NT2/D1 (cell line): ENCODE measurements at places on chromosomes 2 and 18.
A peak's percentile ranks its signal among the peaks of the same experiment; 100 is the strongest.

- no peak for DNase-seq
These were observed 105.1 kb downstream of the SLC8A1 start for GRCh38 chr2:40346535-40347354.

- no peak for DNase-seq
These were observed 254.2 kb downstream of the AGPS start for GRCh38 chr2:177646791-177647190.

DNA sequence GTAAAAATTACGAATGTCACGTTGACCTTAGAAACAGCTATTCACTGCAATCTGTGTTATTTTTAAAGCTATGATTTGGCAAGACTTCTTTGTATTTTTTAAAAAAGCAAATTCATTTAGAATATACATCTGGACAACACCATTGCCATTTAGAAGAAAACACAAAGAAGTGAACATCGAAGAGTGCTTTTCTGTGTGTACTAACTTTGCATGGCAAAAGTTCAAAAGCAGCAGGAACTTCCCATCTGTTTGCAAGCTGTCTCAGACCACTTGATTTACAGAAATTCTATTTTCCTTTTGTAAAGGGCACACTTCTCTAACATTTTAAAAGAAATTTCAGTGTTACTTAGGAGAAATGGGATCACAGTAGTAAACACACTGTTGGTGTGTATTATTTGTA is 145.9 kb downstream of the CALCRL start:
- no peak for DNase-seq

- no peak for DNase-seq
These were observed 291.6 kb downstream of the CMPK2 start for GRCh38 chr2:6574121-6574520.

GRCh38 chr18:68937029-68937599 is 139.2 kb downstream of the CCDC102B start:
- DNase-seq: no peak

GRCh38 chr2:145919477-145919876 is 1399.6 kb upstream of the ZEB2 start:
- DNase-seq: no peak

DNA sequence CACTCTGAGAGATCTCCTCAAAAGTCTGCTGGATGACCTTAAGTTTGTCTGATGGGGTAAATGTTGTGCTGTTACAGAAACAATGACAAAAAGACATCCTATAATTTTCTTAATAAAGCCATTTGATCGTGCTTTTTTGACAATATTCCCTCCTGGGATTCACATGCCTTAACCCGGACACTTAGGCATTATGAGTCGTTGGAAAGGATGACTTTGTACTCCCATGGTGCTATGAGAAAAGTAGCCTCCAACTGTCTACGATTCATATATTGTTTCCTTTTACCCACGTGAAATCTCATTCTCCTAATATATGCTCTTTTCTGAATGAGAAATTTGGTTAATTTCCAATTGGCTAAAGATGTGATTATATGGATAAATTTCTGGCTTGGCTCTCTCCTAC is 6.1 kb upstream of the MPP4 start:
- no peak for DNase-seq

DNA sequence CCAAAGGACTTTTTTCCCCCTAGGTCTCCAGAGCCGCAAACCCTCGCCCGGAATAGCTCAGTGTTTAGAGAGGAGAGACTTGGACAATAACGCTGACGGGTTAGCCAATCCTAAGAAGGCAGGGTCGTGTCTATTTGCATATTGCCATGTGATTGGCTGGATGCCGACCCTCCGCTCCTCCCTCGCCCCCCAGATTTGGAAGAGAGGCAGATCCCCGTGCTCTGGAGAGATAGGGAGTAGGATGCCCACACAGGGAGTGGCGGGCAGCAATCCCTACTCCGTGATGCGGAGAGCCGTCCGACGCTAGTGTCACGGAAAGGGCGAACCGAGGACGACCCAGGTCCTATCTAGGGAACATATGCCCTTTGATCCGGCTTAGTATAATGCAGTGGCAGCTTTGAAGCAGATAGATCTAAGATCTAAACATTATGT is 1.4 kb downstream of the WNT6 start:
- DNase-seq: peak; percentile 85

- no peak for DNase-seq
These were observed 2.5 kb downstream of the IGFBP5 start for GRCh38 chr2:216692636-216693413.

DNA sequence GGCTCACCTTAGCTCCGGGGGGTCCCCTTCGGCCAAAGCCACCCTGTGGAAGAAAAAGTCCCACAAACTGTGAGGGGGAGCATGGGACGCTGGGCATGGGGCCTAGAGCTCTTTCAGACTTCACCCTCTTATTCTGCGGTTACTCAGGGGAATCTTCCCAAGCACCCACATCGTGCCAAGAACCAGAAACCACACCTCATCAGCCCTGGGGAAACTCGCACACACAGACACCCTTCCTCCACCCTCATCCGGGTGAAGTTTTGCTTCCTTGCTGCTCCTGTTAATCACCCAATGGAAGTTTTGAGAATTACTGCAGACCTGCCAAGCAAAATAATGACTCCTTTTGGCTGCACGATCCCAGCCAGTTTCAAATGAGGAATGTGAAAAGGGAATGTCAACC is 59.1 kb downstream of the COL6A3 start:
- no peak for DNase-seq

GRCh38 chr2:82007071-82007664 is 1702.6 kb upstream of the LRRTM1 start:
- peak; percentile 28 for DNase-seq

DNA sequence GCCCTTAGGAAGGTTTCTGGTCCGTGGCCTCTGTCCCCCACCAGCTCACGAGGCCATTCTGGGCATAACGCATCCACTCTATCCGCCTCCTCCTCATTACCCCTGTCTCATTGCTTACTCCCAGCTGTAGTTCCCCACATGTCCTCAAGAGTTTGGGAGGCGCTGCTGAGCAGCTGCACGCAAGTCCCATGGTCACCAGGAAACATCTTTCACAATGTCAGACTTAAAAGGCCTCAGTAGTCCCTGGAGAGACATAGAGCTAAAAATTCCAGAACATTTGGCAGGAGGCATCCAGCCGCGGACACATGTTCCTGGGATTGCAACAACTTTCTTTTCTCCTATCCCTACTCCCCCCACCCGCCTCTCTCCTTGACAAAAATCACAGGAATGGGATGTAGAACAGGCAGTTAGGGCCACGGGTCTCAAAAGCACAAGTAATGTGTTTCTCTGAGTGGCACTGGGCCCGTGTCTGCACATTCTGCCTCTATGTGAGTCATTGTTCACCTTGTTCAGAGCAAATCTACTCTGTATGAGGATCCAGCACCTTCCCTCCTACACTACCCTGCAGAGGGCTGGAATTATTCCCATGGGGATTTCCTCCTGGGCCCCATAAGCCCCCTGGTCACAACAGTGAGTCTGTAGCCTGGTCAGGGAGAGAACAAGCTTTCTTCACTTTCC is 8.1 kb downstream of the LBH start:
- no peak for DNase-seq

DNA sequence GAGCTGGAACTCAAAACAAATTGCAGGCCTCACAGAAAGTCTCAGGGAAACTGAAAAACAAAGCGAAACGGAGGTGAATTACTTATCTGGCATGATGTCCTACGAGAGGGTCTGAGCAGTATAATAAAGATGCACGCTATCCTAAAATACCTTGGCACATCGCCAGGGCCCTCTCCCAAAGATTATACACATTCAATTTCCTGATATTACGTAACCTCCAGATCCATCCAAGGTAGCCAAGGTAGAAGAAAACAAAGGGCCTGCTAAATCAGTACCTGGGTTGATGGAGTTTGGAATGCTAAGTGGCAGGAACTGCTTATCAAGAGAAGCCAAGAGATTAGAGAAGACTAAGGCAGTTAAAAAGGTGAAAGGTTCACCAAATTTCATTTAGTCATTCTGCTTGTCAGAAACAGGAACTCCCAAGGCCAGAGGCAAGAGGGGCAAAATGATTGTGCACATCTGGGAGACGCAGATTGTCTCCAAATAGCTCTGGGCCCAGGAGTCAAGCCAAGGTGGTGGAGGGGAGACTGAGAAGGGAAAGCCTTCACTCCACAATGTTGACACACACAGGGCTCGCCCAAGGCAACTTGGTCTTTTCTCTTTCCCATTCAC is 236.8 kb upstream of the ATP5MC3 start:
- DNase-seq: no peak

DNA sequence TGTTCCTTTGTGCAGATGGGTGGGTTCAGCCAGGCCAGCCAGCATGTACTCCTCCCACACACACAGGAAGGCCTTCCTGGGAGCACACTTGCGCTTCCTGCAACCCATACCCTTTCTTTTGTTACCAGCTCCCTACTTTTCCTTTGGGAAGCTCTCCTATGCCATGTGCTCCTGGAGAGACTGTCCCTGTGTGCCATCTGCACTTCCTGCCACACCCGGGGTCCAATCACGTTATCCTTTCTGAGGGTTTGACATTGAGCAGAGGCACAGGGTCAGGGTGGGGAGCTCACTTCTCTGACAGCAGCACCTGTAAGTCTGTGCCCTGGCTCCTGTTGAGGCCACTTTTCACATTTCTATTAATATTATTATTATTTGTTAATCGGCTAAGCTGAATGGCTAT is 62.9 kb downstream of the COPS8 start:
- DNase-seq: no peak

DNA sequence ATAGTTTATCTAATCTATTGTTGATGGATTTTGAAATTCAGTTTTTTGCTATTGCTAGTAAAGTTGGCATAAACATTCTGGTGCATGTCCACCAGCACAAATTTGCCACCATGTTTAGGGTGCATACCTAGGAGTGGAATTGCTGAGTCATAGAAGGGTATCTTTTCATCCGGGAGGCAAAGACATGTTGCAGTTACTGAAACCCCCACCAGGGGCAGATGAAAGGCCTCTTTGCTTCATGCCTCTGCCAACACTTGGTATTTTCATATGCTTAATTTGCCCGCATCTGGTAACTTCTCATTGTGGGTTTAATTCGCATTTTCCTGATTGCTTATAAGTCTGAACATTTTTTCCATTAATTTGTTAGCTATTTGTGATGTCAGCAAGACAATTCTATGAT is 8.2 kb downstream of the DCC start:
- DNase-seq: no peak

- no peak for DNase-seq
These were observed 5.6 kb upstream of the PPP4R1 start for GRCh38 chr18:9619990-9620389.

DNA sequence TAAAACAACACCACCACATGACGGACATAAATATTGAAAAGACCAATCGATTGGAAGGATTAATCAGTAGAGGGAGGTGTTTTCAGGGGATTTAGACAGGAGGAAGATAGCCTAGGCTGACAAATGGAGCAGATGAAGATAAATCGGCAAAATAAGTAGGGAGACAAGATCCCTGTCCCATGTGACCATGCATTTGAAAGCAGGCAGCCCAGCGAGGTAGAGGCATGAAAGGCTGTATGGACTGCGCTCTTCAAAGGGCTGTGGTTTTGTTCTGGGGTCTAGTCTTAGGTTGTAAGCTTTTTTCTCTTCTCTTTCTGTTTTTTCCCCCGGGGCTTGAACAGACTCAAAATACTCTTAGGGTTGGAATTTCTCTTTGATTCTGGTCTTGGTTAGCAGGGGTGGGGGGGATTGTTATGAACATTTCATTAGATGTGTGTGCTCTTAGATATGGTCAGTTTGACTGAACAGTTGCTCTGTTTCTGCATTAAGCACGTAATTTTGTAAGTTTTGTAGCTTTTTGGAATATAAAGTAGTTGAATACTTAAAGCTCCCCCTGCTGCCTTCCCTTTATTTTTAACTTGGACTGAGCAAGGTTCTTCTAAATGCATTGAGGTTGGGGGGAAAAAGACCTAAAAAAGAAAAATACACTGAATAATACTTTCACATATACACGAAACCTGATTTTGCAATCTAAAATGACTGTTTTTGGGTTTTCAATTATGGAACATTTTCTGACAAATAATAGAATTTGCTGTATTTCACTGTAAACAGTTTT is 32.2 kb downstream of the ZNF532 start:
- DNase-seq: no peak

GRCh38 chr2:163779970-163780597 is 44.3 kb upstream of the FIGN start:
- no peak for DNase-seq

DNA sequence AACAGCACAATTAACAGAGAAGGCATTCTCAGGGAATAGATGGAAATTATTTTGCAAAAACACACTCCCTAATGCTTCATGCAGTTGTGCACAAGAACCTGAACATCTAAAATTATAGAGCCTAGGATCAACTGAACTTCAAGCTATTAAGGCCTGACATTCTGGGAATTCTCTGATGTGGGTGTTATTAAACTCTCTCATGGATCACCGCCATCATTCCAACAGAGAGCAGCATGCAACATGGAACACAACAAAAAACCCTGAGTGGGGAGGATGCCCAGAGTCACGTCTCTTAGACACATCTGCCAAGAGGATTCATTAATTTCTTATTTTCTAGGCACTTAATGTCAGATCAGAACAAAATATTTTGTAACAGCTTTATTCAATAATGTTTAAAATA is 543.8 kb downstream of the ERBB4 start:
- DNase-seq: no peak

- DNase-seq: no peak
These were observed 699.8 kb downstream of the GALR1 start for GRCh38 chr18:77949355-77949973.

DNA sequence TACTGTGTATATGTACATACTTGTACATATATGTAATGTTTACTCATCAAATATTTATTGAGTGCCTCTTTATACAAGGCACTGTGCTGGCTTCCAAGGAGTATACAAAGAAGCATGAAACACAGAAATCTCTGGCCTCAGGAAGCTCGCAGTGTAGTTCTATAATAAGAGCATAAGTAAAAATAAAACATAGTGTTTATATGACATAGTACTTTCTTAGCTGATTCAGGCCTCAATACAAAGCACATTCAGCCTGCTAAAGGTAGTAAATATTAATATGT is 13.9 kb downstream of the STAMBP start:
- no peak for DNase-seq

DNA sequence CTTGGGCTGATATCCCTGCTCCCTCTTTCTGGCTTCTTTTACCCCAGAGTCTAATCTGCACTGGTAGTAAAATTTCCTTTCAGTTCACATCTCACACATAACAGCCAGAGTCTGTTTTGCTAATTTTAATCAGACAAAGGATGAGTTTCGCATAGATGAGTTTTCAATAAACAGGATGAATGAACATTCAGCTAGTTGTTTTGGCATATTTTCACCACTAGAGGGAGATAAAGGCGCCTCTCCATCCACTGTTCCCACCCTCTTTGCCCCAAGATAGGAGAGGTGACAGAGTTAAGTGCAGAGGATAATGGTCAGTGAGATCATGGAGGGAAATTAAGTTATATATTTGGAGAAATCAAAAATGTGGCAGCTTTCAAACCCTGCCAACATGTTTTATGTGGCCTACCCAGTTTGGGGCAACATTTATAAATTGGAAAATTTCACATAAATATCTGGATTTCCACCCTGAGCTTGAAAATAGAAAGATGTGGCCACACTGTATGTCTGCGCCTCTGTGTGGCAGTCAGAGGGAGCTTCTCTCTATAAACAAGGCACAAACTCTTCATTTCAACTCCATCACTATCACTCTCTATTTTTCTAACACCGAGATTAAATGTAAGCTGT is 48.5 kb upstream of the DTNA start:
- no peak for DNase-seq
